A375 (cell line): ENCODE measurements at places on chromosomes 3 and 15. TPM values are rescaled to one million over a fixed set of nuclear protein-coding genes. Genes with fewer than 3 reads are reported as not detected.

LNP1 gene
- total RNA-seq: 2.9 and 3.8 TPM in 2 replicates

MUC20 gene
- total RNA-seq: 0.19 and 2.4 TPM in 2 replicates

ARID3B gene
- total RNA-seq: 3.9 and 5.7 TPM in 2 replicates

GHSR gene
- total RNA-seq: not detected in 2 replicates

SLC30A4 gene
- 1.8 and 3.5 TPM in 2 replicates for total RNA-seq

OR4M2 gene
- not detected in 2 replicates for total RNA-seq

CGGBP1 gene
- 35.2 and 37.0 TPM in 2 replicates for total RNA-seq

HACD3 gene
- 71.4 and 72.0 TPM in 2 replicates for total RNA-seq

NTRK3 gene
- total RNA-seq: 0.05 TPM in 1 of 2 replicates, not detected in the other

SH2D7 gene
- total RNA-seq: not detected in 2 replicates
